ENCODE measurements at places on chromosomes 6 and 20.

- DNase-seq: no peak
Measured at GRCh38 chr20:63057171-63058117, 50.7 kb upstream of the BHLHE23 start.

- DNase-seq: no peak
Measured at GRCh38 chr6:77548662-77549366, 85.5 kb upstream of the HTR1B start.

- DNase-seq: no peak
Measured at GRCh38 chr6:132663661-132664060, 4.7 kb upstream of the TAAR1 start.

DNA sequence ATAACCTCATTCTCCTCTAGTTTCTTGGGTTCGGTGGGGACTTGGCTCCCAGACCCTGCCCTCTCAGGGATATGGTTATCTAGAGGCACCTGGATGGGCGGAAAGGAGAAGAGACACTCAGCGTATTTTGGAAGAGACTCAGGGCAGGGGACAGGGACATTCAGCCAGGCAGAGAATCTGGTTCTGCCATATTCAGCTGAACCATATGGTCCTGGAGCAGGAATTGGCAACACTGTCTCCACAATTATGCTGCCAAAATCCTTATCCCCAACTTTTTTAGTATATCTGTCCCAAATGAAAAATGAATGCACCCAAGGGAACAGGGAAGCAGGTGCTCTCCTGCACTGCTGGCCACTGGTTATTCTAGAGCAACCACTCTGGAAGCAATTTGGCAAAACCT is 17.7 kb downstream of the SDC4 start:
- no peak for DNase-seq

DNA sequence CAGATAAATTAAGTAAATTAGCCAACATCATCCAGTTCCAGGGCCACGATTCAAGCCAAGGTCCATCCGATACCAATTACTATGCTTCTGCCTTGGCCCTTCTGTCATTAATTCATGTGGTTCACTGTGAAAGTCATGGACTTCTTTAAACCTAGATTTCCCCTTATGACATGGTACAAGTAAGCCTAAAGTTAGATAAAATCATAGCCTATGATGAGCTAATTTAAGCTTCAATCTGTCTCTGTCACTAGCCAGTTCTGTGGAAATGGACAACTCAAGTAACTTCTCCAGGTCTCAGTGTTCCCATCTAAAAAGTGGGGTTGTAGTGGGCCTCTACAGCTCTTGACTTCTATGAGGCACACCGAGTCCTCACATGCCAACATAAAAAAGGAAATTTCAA is 225.5 kb upstream of the MARCKS start:
- DNase-seq: no peak

Data from effector CD4-positive, alpha-beta T cell (primary cell).